HepG2 (cell line): ENCODE measurements at places on chromosomes 6 and 20. TPM values are rescaled to one million over a fixed set of nuclear protein-coding genes. Genes with fewer than 3 reads are reported as not detected.

The ZNF311 gene
- not detected in 2 replicates for total RNA-seq

The EYS gene
- total RNA-seq: 0.07 TPM in 1 of 2 replicates, not detected in the other

The HSPA1L gene
- total RNA-seq: 0.55 and 0.94 TPM in 2 replicates

The SIRPD gene
- total RNA-seq: not detected in 2 replicates

The LRRC1 gene
- 27.7 and 31.6 TPM in 2 replicates for total RNA-seq

The F13A1 gene
- not detected in 2 replicates for total RNA-seq

- H3K27ac ChIP-seq: no peak overlapping the region
- no peak for DNase-seq
- no peaks in the 10 kb centered on the region for H3K27me3 ChIP-seq
- H3K4me3 ChIP-seq: no peak overlapping the region
- H3K36me3 ChIP-seq: no peaks in the 10 kb centered on the region
Observed at GRCh38 chr6:40509716-40510260, 77.4 kb downstream of the LRFN2 start.

DNA sequence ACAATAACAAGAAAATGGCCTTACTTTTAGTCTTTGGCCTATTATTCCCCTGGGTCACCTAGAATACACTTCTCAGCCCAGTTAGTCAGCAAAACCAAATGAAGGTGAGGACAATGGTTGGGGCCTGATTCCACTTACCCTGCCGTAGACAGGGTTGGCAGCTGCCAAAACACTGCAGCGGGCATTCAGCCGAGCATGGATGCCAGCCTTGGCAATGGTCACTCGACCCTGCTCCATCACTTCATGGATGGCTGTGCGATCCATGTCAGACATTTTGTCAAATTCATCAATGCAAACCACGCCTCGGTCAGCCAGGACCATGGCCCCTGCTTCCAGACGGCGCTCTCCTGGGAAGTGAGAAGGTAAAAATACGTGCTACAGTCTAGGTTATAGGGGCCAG is 8.4 kb downstream of the MCM3 start:
- DNase-seq: no peak
- no peak overlapping the region for H3K4me3 ChIP-seq
- H3K36me3 ChIP-seq: peaks cover 96% of the 10 kb centered on the region
- H3K4me1 ChIP-seq: peaks cover 50% of the 10 kb centered on the region
- no peak overlapping the region for H3K27ac ChIP-seq
- H3K27me3 ChIP-seq: no peaks in the 10 kb centered on the region
